ENCODE measurements at places on chromosomes 7 and 10. TPM values are rescaled to one million over a fixed set of nuclear protein-coding genes. Genes with fewer than 3 reads are reported as not detected.
A peak's percentile ranks its signal among the peaks of the same experiment; 100 is the strongest.

Gene ATXN7L1
- polyA plus RNA-seq, result 12.7 TPM

Gene NOS3
- polyA plus RNA-seq, result 1.4 TPM

Gene FKBP6
- polyA plus RNA-seq, result not detected

Gene DYNC1I1
- not detected for polyA plus RNA-seq

Gene GALNT17
- not detected for polyA plus RNA-seq

Gene TFEC
- not detected for polyA plus RNA-seq

Gene CPXM2
- not detected for polyA plus RNA-seq

Gene STEAP1
- polyA plus RNA-seq, result not detected

Gene BAMBI
- not detected for polyA plus RNA-seq

GRCh38 chr10:128476368-128476725 lies 350.1 kb upstream of the MKI67 start:
- DNase-seq, result no peak
- H3K4me1 ChIP-seq, result no peaks in the 10 kb centered on the region

GRCh38 chr7:67654642-67655041 lies 658.0 kb downstream of the TYW1 start:
- H3K36me3 ChIP-seq, result no peaks in the 10 kb centered on the region
- peaks cover 6% of the 10 kb centered on the region for H3K27me3 ChIP-seq
- H3K4me3 ChIP-seq, result no peak overlapping the region
- H3K27ac ChIP-seq, result no peak overlapping the region
- H3K4me1 ChIP-seq, result no peaks in the 10 kb centered on the region

DNA sequence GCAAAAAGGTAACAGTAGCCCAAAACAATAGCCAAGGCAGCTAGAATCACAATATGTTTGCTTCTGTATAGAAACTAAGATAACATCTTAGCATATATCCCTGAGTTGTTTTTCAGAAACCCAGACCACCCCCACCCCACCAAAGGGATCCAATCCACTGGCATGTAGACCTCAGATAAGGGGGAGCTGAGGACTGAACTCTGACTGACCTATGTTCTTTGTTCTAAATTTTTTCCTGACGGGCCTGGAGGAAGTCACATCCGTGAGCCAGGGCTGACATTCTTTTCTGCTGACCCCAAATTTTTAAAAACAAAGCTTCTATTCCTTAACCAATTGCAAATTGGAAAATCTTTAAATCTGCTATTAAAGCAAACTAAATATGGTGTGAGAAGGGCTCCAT lies 493.9 kb upstream of the IGFBP3 start:
- no peaks in the 10 kb centered on the region for H3K27me3 ChIP-seq
- no peak overlapping the region for H3K4me3 ChIP-seq
- no peak overlapping the region for H3K27ac ChIP-seq
- H3K36me3 ChIP-seq, result no peaks in the 10 kb centered on the region
- H3K4me1 ChIP-seq, result no peaks in the 10 kb centered on the region
- DNase-seq, result no peak

- H3K4me3 ChIP-seq, result no peak overlapping the region
- peaks cover 8% of the 10 kb centered on the region for H3K27me3 ChIP-seq
- no peak for DNase-seq
Measured at GRCh38 chr10:116984202-116984990, 20.6 kb downstream of the SHTN1 start.

DNA sequence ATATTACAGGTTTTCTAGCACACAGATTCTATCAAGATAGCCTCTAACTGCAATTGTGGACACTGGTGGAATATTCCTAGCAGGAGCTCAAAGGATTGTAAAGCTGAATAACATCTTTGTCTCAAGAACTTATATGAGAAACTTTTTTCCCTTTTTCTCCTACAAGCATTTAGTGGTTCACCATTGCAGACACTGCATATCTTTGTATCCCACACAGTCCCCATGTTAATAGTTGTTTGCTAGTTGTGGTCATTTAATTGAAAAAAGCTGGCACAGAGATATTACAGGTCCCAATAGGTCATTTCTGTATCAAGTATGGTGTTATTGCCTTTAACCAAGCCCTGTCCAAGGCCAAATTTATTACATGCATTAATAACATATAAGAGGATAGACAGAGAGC lies 226.2 kb upstream of the TCF7L2 start:
- no peak overlapping the region for H3K27ac ChIP-seq
- no peak overlapping the region for H3K4me3 ChIP-seq
- H3K27me3 ChIP-seq, result no peaks in the 10 kb centered on the region
- no peak for DNase-seq
- H3K36me3 ChIP-seq, result no peaks in the 10 kb centered on the region

GRCh38 chr7:50226145-50226544 lies 78.4 kb upstream of the IKZF1 start:
- peak overlapping the region; percentile 81 for H3K27ac ChIP-seq
- no peaks in the 10 kb centered on the region for H3K36me3 ChIP-seq
- DNase-seq, result no peak

GRCh38 chr7:42319631-42320030 lies 82.6 kb upstream of the GLI3 start:
- H3K4me3 ChIP-seq, result no peak overlapping the region
- H3K36me3 ChIP-seq, result no peaks in the 10 kb centered on the region
- H3K27me3 ChIP-seq, result no peaks in the 10 kb centered on the region
- no peak for DNase-seq
- no peaks in the 10 kb centered on the region for H3K4me1 ChIP-seq

- H3K4me3 ChIP-seq, result no peak overlapping the region
- peaks cover 25% of the 10 kb centered on the region for H3K4me1 ChIP-seq
- no peak overlapping the region for H3K27ac ChIP-seq
- H3K36me3 ChIP-seq, result peaks cover 25% of the 10 kb centered on the region
Measured at GRCh38 chr7:131066635-131067034, 261.0 kb upstream of the MKLN1 start.

DNA sequence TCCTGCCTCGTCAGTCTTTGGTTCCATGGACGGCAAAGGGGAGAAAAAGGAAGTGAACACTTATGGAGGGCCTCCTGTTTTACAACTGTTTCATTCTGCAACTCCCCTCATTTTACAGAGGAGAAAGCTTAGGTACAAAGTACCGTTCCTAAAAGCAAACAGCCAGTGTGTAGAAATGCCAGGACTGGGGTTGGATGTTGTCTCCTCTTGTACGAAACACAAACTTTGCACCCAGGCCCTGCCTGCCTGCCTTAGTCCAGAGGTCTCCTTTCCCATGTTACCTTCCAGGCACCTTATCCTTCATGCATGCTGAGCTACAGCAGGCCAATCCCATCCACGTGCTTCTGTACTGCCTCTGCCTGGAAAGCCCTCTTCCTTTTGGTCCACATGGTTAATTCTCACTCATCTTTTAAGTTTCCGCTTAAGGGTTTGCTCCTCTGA lies 86.0 kb downstream of the ICA1 start:
- peak overlapping the region; percentile 93 for H3K27ac ChIP-seq
- H3K36me3 ChIP-seq, result no peaks in the 10 kb centered on the region
- H3K27me3 ChIP-seq, result no peaks in the 10 kb centered on the region
- peak overlapping the region; percentile 81 for H3K4me3 ChIP-seq
- peaks cover 32% of the 10 kb centered on the region for H3K4me1 ChIP-seq

DNA sequence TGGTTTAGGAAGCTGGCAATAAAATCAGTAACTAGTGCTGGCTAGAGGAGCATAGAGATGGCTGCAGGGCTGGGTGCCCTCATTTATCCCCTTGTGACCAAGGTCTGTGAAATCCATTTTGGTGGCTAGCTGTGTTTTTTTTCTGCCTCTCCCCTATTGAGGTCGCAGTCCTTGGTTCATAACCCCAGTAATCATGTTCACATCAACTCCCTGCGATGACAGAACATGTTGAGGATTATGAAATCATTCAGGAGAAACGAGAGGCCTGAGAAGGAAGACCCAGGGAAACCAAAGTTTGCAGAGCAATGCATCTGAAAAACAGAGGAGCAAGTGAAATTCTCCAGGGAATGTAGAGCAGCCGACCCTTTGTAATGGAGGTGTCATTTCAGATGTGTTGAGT lies 126.9 kb downstream of the TACC2 start:
- no peak overlapping the region for H3K4me3 ChIP-seq
- DNase-seq, result no peak
- no peak overlapping the region for H3K27ac ChIP-seq

DNA sequence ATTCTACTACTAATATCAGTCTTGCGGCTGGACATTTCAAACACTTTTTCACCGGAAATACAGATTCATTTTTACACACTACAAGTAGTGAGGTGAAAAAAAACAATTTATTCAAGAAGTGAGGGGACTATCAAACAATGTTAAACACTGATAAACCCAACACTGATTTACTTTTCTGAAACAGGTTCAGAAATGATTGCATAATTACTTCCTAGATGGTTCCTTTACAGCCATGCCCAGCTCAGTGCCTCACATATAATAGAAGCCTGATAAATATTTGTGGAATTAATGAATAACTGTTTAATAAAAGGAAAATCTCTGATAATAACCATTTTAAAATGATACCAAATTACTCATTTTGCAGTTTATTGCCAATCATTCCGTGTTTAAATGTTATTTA lies 34.6 kb downstream of the FRA10AC1 start:
- H3K27me3 ChIP-seq, result no peaks in the 10 kb centered on the region
- no peak for DNase-seq
- no peaks in the 10 kb centered on the region for H3K4me1 ChIP-seq
- peaks cover 24% of the 10 kb centered on the region for H3K36me3 ChIP-seq

DNA sequence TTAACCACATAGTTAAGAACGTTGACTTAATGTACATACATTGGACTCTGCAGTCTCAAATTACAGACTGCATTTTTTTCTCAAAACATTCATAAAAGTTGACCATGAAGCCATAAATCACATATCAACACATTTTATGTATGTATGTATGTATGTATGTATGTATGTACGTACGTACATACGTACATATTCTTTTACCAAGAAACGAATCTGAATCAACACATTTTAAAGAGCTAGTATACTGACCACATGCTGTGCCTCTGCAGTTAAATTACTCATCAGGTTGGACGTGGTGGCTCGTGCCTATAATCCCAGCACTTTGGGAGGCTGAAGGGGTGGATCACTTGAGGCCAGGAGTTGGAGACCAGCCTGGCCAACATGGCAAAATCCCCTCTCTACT lies 105.8 kb downstream of the GPR158 start:
- H3K36me3 ChIP-seq, result no peaks in the 10 kb centered on the region
- H3K27me3 ChIP-seq, result no peaks in the 10 kb centered on the region
- no peak for DNase-seq

- no peaks in the 10 kb centered on the region for H3K4me1 ChIP-seq
- no peaks in the 10 kb centered on the region for H3K36me3 ChIP-seq
- DNase-seq, result no peak
Measured at GRCh38 chr7:119943942-119944600, 328.9 kb upstream of the KCND2 start.

DNA sequence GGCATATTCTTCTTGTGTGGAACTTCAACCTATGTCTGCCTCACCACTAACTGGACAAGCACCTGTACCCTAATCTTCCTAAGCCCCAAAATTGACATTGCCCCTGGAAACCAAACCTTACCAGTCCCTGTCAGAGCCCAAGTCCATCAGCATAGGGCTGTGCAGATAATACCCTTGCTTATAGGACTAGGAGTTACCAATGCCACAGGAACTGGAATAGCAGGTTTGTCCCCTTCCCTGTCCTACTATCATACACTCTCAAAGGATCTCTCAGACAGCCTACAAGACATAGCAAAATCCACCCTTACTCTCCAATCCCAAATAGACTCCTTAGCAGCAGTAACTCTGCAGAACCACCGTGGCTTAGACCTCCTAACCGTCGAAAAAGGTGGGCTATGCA lies 19.8 kb downstream of the ZNF107 start:
- DNase-seq, result no peak
- peaks cover 60% of the 10 kb centered on the region for H3K4me1 ChIP-seq
- peaks cover 26% of the 10 kb centered on the region for H3K36me3 ChIP-seq
- H3K4me3 ChIP-seq, result peak overlapping the region; percentile 19
- H3K27me3 ChIP-seq, result no peaks in the 10 kb centered on the region
- peak overlapping the region; percentile 52 for H3K27ac ChIP-seq

DNA sequence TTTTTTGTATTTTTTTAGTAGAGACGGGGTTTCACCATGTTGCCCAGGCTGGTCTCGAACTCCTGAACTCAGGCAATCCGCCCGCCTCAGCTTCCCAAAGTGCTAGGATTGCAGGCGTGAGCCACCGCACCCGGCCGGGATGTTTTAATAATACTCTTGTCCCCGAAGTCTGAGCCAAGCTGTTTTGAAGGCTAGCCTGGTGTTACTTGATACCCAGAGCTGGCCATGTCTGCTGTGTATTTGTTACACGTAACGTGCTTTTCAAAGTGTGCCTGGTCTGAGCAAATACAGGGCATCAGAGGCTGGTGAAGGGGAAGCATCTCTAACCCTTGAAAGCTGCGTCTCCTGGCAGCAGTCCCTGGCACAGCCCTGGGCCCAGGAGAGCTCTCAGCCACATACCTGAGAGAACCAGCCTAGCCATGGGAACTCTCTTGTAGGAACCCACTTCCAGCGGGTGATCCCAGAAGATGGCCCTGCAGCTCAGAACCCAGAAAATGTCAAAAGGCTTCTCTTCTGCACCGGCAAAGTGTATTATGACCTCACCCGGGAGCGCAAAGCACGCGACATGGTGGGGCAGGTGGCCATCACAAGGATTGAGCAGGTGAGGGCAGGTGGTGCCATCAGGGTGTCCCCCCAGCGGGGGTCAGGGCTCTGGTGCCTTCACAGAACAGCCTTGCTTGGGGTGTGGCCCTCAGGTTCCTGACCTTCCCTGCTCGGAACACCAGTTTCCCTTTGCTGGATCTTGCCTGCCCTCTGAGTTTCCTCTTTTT lies 41.7 kb upstream of the ZMIZ2 start:
- peaks cover 41% of the 10 kb centered on the region for H3K36me3 ChIP-seq
- peaks cover 3% of the 10 kb centered on the region for H3K4me1 ChIP-seq
- H3K27ac ChIP-seq, result no peak overlapping the region
- no peak for DNase-seq
- no peaks in the 10 kb centered on the region for H3K27me3 ChIP-seq

DNA sequence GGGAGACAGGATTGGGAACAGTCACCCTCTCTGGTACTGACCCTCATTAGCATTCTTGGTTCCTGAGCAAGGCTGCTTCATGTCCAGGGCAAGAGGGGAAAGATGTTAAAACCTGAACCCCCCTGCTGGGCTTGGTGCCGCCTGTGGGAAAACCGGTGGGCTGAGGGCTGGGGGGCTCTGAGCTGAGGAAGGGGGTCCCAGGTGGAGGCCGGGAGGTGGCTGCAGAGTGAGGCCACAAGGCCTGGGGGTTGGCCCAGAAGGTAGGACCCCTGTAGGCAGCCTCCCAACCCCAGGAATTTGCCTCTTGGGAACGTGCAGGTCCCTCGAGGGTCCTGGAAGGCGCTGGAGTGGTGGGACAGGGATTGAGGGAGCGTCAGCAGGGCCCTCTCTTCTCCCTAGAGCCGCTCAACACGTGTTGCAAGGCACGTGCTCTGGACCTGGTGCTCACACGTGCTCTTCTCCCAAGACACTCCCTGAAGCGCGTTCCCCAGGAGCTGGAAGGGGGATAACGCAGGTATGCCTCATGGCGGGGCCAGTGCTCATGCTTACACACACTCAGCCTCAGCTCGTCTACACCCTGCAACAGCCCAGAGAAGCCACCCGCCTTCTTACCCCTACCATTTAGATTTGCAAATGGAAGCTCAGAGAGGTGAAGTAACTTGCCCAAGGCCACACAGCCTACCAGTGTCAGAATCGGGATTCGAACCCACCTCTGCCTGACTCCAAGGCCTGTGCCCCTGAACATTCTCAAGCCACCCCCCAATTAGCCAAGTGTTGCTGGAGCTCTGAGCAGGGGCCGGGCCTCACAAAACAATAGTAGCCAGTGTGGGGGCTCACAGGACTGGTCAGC lies 64.4 kb downstream of the LHPP start:
- H3K4me3 ChIP-seq, result no peak overlapping the region
- H3K27ac ChIP-seq, result no peak overlapping the region
- H3K27me3 ChIP-seq, result no peaks in the 10 kb centered on the region
- H3K4me1 ChIP-seq, result peaks cover 11% of the 10 kb centered on the region
- no peaks in the 10 kb centered on the region for H3K36me3 ChIP-seq

GRCh38 chr10:119115926-119116325 lies 12.0 kb downstream of the DENND10 start:
- H3K4me3 ChIP-seq, result no peak overlapping the region
- peaks cover 71% of the 10 kb centered on the region for H3K36me3 ChIP-seq
- no peak for DNase-seq
- no peaks in the 10 kb centered on the region for H3K27me3 ChIP-seq
